ENCODE measurements at places on chromosomes 16 and 17.

DNA sequence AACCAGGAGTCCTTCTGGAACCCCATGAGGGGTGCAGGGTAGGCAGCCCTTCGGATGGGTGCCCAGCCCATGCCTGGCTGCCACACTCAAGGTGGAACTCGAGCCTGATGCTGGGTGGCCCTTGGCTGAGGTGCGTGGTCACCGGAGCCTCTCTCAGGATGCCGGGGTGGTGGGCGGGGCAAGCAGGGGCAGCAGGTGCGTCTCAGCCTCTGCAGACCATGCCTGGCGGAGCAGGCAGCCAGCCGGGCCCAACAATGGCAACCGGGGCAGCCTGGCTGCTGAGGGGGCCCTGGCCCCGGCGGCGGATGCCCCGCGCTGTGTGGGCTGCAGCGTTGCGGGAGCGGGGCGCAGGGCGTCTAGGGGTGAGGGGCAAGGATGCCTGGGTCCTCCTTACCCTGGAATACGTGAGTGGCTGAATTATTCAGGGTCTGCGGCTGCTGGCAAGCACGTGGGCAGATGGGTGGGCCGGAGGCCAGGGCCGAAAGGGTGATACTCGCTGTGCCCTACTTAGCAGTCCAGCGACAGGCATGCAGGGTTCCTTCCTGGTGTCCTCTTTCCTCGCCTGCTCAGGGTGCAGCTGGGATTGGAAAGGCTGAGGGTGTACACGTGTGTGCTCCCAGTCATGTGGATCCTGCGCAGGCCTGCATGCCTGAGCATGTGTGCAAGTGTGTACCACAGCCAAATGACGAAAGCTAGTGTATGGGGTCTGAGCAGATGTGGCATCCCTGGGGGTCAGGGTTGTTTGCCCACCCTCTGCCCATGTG lies 14.6 kb downstream of the MYO15A start:
- no peak for DNase-seq

DNA sequence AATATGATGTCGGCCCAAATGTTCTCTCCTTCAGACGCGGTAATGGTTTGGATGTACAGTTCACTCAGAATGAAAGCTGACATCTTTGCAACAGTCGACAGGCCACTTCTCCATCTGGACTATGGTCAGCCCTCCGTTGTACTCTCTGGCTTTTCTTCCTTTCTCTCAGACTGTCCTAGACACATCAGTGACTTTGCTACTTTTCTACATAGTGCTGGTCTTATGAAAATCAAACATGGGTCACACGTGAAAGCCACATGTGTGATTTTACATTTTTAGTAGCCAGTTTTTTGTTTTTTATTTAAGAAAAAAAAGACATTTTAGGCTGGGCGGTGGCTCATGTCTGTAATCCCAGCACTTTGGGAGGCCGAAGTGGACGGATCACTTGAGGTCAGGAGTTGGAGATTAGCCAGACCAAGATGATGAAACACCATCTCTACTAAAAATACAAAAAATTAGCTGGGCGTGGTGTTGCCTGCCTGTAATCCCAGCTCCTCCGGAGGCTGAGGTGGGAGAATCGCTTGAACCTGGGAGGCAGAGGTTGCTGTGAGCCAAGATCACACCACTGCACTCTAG lies 644.1 kb downstream of the KCNJ2 start:
- DNase-seq = no peak

GRCh38 chr16:87332150-87332549 lies 15.0 kb upstream of the C16orf95 start:
- DNase-seq = no peak

DNA sequence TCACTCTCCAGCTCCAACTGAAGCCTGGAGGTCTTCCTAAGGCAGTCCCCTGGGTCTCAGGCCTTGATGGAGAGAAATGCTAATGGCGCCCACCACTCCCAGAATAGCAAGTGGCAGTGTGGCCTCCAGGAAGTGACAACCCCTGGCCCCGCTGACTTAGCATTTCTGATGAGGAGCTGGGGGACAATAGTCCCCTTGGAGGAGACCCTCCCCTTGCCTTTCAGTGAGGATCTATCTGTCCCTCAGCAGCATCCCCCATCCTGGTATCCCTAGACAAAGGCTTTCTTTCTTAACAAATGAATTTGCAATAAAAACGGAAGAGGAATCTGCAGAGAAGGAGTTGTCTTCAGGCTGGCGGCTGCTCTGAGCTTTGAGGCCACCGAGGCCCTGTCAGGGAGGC lies 68.8 kb downstream of the LITAF start:
- DNase-seq = no peak

GRCh38 chr17:67506966-67507365 lies 129.9 kb downstream of the PITPNC1 start:
- no peak for DNase-seq

DNA sequence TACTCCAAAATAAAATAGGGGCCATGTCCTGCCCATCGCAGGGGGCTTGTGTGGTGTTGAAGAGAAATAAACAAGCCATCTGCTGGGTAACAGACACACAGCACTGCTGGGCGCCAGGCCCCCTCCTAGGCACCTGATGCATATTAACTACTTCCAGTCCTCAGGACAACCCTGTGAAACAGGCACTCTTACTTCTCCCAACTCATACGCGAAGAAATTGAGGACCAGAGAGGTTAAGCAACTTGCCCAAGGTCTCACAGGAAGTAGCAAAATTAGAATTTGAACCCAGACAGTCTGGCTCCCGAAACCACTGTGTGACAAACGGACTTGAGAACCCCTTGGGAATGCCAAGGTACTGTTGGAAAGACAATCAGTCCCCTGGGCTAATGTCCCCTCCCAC lies 2.8 kb downstream of the STX1B start:
- DNase-seq = no peak

- no peak for DNase-seq
Observed at GRCh38 chr16:68031951-68032350, 8.9 kb downstream of the DUS2 start.

GRCh38 chr17:59257101-59257500 lies 36.8 kb downstream of the GDPD1 start:
- DNase-seq = peak; percentile 36

GRCh38 chr16:6863135-6863534 lies 469.5 kb upstream of the RBFOX1 start:
- DNase-seq = no peak

GRCh38 chr17:76173474-76173873 lies 32.4 kb upstream of the FOXJ1 start:
- DNase-seq = no peak

DNA sequence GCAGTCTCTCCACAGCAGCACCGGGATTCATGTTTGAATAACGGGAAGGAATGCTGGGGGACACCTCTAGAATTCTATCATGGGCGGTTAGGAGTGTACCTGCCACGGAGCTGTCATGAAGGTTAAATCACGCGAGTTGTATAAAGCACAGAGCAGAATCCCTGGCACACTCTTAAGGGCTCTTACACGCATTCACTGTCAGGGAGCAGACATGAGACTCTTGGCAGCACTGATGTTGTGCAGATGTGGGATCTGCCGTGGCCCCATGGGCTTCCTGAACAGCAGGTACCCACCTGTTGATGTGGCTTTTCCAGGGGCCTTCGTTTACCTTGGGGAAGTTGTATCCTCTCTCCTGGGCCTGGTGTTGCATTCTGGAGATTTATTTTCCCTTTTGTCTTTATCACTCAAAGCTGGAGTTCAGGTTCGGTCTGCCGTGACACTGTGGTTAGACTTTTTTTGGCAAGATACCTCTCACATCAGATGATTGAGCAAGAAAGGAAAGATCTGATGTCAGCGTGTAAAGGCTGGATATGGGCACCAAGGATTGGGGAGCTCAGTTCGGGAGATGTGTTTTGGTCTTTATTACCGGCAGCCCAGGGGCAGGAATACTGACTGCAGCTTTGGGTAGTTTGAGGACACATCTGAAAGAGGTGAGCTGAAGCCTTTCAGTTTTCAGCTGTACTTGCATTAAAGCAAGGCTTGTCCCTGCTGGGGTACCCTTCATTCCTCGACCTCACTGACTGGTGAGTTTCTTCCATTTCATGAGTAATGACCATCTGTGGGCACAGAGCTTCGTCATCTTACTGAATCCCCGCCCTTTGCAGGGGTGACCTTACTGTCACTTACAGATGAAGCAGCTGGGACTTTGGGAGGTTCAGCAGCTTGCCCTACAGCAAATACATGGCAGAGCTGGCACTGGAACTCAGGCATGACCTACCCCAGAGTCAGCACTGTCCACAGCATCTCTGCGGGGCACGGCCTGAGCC lies 19.3 kb downstream of the KNOP1 start:
- DNase-seq = no peak

GRCh38 chr17:70527364-70527888 lies 358.1 kb downstream of the KCNJ2 start:
- no peak for DNase-seq

DNA sequence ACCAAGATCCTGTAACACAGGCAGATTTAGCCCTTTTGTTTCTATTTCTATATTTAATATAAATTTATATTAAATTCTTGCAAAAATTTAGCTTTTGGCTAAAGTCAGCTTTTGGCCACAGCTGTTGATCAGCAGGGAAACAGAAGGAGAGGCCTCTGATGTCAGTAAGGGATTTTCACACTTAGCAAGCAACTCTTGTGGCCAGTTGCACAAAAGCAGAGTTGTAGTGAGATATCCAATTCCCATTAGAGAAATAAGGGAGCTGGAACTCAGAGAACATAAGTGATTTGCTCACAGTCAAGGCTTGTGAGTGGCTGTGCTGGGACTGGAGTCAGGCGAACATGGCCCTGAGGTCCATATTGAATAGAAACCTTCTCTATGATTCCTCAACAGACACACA lies 16.7 kb upstream of the HEATR6 start:
- DNase-seq = no peak

DNA sequence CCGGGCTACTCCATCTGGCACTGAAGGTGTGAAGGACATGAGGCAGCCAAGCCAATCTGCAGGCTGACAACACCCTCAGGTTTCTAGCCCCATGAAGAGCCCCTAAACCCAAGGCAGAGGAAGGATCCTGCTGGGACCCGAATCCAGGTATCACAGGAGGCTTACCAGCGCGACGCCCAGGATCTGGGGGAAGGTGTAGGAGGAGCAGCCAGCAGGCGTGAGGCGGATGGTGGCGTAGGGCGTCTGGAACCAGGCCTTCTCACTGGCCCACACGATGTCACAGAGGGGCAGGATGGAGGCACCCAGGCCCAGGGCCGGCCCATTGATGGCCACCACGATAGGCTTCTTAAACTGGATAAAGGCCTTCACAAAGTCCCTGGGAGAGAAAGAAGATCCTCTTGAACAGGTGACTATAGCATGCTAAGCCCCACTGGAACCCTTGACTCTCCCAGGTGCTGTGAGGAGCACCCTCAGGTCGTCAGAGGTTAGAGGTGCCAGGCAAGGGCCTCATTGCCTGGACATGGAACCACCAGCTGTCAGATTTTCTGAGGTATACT lies 71.7 kb downstream of the DYNLRB2 start:
- DNase-seq = no peak

DNA sequence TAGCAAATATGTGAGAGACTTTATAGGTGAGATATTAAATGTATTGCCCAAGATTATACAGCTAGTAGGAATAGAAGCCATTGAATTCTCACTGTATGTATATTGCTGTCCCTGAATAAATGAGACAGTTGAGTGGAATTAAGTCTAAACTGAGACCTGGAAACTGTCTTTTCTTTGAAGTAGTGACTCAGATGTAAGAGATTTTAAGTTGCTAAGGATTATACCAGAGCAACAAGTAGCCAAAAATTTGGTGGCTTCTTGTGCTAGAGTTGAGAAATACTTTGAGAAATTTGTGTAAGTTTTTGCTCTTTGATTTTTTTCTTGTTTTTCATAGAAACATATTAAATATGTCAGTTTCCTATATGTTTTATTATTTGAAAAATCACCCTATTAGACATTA lies 58.7 kb downstream of the TANC2 start:
- DNase-seq = no peak

DNA sequence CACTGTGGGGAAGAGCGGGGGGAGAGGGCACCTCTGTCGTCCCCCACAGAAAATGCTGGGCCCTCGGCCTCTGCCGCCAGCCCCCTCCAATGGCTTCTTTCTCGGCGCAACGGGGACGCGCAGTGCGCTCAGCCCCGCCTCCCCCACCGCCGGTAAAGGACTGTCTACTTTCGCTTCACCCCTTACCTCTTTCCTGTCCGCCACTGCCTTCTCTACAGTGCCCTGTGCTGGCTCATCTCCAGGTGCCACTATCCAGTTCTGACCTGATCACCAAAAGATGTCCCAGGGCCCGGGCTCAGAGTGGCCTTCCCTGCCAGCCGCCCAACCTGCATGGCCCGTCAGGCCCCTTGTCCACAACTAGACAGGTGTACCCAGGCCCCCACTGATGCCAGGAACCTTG lies 7.3 kb downstream of the ENDOV start:
- no peak for DNase-seq

GRCh38 chr17:9307313-9307998 lies 268.2 kb downstream of the STX8 start:
- DNase-seq = no peak

- no peak for DNase-seq
Observed at GRCh38 chr17:29279397-29280070, 14.4 kb downstream of the NUFIP2 start.

- peak; percentile 93 for DNase-seq
Observed at GRCh38 chr17:45147581-45148182, 593 bp upstream of the HEXIM1 start.

- no peak for DNase-seq
Observed at GRCh38 chr16:23486480-23486879, 23.8 kb downstream of the GGA2 start.

DNA sequence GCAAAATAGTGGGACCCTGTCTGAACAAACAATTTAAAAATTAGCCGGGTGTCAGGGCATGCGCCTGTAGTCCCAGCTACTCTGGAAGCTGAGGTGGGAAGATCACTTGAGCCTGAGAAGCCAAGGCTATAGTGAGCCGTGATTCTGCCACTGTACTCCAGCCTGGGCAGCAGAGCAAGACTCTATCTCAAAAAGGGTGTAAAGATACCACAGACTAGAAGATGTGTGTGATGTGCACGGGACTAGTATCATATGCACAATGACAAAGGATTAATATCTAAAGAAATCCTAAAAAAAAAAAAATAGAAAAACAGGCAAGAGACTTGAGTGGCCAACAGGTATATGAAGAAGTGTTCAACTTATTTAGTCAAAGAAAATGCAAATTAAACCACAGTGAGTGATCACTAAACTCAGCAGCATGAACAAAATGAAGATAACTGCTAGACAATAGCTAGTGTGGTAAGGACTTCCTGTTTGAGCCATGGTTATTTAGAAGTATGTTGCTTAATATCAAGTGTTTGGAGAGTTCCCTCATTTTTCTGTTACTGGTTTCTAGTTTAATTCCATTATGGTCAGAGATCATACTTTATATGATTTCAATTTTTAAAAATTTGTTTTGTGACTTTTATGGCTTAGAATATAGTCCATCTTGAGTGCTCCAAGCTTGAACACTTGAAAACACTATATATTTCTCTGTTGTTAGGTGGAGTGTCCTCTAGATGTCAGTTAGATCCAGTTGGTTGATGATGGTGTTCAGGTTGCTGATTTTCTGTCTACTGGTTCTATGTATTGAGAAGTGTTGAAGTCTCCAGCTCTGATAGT lies 14.7 kb upstream of the SLX4 start:
- DNase-seq = no peak

DNA sequence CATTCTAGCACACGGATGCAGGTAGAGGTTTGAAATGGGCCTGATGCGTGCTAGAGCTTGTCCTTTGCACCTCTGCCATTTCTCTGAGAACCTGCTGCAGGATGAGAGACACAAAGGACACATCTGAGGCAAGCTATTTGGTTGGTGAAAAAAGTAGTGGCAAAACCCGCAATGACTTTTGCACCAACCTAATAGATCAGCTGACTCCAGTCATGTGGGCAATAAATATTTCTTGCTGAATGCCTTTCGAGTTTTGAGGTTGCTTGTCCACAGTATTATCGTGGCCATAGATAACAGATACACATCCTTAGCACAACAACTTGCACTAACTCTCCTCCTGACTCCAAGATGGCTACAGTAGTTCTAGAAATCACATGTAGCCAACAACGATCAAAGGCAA lies 57.8 kb upstream of the ZNF423 start:
- no peak for DNase-seq

All from NCI-H2171 (cell line).